ENCODE measurements at places on chromosomes 2 and 18.

DNA sequence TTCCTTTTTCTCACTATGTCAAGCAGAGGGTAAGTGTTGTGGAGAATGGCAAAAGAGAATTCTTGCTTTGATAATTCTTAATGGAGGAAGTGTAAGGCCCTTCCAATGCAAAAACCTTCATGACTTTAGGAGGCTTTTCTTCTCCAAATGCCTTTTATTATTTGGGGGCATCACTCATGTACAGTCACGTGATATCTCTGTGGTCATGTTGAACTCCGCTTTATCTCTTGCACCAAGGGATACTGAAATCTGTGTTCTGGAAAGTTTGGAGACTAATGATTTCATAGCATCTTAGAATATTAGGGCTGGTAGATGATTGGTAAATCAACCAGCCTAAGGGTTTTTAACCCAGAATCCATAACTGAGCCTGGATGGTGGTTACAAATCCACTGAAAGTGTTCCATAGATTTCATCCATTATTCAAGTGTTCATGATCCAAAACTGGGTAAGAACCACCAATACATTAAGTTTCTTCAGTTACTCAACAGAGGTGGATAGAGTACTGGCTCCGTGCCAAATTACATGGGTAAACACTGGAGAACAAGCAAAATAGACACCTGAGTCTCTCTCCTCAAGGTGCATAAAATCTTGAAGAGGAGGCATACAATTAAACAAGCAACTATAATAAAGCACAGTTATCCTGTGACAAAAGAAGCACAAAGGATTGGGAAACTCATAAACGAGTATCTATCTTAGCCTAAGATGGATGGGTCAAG, 169.6 kb upstream of the EPHA4 start:
- DNase-seq, result no peak

DNA sequence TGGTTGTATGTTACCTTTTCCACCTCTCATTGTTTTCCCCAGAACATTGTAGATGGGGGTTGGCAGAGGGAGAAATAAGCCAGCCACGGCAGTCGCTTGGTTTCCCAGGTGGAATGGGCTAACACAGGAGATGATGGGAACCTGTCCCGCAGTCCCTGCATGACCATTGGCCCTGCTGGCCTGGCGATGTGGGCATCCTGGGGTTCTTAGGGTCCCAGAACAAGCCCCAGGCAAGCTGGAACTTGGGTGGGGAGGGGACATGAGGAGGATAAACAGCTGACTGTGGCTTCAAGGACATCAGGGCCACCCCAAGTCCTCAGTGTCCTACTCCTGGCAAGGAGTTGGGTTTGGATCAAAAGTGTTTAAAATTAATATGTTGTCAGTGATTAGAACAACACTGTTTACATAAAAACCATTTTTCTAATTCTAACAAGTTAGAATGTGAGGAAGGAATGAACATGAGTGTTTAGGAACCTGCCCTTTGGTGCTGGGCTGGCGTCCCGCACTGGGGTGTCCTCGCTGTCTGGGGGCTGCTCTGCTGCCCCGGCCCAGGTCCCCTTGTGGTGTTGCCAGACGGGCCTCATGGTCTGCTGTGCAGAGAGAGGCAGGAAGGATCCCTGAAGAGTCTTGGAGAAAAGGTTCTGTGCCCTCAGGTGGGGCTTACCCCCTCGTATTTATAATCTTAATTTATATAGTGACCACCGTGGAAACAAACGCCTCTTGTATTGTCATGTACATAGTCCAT, 95.1 kb downstream of the USP40 start:
- no peak for DNase-seq

DNA sequence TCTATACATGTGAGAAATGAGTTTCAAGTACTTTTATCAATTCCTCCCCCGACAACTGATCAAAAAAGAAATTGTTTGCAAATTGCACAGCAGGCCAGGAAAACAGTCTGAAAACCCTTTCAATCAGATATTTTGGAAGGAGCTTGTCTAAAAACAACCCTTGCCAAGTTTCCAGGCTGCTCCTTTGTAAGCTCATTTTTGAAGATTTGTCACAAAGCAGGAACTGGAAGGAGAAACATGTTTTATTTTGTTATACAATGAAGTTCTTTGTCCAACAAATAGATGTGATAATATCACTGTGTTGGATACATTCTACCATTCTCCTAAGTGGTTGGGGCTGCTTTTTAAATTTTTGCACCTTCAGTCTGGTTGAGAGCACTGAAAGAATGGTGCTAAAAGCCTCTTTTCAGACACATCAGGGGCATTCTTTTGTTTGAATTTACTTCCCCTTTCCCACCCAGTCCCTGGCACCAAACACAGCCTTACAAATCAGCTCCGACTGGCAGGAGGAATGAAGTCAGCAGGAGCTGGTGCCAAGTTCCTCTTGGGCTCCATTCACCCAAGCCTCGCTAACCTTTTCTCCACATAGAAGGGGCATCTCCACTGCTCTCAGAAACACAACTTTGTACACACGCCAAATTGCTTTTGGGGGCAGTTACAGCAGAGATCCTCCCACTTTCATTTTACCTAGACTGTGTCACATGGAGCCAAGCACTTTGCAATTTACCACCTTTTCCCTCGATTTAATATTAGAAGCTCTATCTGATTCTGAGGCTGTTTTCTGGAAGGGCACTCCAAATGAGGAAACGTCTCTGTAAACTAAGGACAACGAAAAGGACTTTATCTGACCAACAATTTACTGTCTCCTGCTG, 88.0 kb downstream of the C1D start:
- DNase-seq, result no peak

GRCh38 chr2:8119782-8120505, 561.9 kb upstream of the ID2 start:
- DNase-seq, result peak; percentile 77

- no peak for DNase-seq
Observed at GRCh38 chr2:32262105-32262504, 2.6 kb downstream of the NLRC4 start.

GRCh38 chr2:25877431-25878360, 591 bp downstream of the ASXL2 start:
- DNase-seq, result peak; percentile 61

- DNase-seq, result no peak
Observed at GRCh38 chr2:211477537-211478275, 921.3 kb downstream of the CPS1 start.

- DNase-seq, result no peak
Observed at GRCh38 chr2:176156807-176157498, at the start of gene HOXD3. HOXD3 (plus strand) TSS chr2:176157307; CDS start chr2:176169115, 11,808 bp downstream.

- DNase-seq, result peak; percentile 1
Observed at GRCh38 chr2:147641651-147642050, 203.2 kb upstream of the ACVR2A start.

DNA sequence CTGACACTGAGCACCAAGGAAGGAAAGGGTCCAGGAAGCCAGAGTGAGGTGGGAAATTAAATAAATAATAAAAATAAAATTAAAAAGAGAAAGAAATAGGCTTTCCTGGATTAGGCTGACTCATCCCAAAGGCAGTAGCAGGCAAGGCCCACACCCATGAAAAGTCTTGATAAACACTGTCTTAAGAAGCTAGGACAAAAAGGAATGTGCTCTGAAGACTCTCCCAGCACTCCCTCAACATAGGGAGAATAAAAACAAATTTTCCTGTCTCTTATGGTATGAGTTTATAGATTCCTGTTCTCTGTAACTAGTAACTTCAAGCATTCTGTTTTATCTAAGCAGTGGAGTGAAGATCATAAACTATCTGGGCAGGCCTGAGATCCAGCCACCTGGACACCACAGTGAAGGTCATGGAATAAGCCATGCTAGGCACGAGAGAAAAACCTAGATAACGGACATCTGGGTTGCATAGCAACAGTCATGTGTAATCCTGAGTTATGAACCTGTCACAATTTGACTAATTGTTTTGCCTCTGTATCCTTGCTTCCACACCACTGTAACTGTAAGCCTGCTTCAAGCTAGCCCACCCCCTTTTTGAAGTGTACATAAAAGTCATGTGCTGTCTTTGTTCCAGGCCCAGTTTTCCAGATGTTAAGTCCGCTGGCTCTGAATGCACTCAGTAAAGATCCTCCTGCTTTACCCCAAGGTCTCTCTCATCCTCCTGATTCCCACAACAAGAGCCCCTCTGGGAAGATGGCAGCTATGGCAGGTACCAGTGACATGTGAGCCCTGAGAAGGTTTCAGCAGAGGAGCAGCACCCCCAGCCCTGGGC, 107.8 kb downstream of the NDUFA10 start:
- peak; percentile 7 for DNase-seq

DNA sequence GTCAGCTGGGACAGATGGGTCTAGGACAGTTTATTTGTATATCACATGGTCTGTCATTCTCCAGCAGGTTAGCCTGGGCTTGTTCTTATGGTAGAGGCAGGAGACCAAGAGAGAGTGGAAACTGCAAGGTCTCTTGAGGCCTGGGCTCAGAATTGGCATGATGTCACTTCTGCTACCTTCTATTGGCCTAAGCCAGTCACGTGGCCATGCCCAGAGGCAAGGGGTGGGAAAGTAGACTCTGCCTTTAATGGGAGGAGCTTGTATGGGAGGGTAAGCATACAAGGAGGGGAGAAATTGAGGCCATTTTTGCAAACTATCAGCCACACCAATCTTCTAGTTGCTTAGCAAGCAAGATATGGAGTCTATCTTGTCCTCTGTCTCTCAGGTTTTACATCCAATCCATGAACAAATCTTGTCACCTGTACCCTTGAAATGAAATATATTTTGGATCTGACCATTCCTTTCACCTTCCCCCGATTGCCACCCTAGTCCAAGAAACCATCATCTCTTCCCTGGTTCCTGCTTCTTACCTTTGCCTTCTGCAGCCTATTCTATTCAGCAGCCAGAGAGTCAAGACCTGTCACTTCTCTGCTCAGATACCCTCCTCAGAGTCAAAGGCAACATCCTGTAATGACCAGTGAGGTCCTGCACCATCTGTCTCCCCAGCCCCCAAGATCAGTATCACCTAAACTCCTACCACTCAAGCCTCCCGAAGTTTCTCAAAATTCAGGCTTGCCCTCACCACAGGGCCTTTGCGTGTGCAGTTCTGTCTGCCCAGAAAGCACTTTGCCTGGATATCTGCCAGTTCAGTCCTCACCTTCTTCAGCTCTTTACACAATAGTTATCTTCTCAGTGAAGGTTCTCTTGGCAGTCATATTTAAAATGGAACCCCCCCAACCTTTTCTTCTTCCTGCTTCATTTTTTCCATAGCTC, 240.0 kb downstream of the LOXHD1 start:
- no peak for DNase-seq

DNA sequence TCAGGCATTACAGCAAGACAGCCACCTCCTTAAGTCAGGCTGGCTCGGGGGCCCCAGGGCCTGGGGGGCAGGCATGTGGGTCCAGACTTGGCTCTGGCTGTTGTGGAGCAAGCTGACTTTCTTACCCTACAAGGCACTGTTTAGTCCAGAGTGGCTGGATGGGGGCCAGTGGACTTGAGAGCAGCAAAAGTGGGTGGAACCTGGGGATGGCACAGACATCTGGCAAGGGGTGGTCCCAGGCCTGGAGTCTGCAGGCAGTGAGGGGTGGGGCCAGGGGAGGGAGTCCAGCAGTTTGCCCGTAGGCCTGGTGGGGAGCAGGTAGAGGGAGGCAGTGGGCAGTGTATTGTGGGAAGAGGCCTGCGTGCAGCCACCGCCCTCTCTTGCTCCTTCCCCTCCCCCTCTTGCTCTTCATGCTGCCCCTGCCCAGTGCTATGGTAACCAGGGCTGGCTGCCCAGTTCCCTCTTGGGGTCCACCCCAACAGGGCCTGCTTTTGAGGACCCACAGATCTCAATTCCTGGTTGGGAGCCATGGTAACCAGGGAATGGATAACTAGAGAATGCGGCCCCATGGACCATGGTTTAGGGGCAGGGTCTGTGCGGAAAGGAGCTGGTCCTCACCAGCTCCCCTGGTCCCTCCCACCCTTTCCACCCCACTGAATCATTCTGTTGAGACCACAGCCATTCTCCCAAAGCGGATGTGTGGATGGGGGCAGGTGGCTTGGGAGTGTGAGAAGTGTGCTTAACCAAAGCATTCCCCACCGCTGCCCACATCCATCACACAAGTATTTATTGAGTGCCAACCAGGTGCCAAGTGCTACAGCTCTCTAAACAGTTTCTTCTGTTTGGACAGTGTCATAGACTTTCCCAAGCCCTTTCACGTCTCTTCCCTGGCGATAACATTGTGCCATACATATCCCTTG, 19.3 kb downstream of the SPEG start:
- peak; percentile 86 for DNase-seq

DNA sequence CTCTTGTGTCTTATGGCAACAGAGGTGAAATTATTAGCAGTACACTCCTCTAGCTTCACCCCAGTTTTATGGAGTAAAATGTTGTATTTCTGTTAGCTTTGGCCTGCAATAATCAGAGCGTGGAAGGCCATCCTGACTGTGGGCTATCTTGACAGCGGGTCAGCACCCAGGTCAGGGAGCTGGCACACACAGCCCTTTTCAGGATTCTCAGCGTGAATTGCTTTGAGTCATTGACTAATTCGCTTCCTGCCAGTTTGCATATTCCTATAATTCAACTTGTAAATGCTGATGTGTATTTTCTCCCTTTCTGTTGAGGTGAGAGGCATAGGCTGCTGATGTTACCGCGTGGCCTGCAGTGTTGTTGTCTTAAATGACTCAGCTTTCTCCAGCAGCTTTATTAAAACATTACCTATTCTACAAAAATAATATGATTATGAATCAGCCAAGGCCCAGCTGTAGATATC, 109.6 kb upstream of the EML6 start:
- peak; percentile 87 for DNase-seq

DNA sequence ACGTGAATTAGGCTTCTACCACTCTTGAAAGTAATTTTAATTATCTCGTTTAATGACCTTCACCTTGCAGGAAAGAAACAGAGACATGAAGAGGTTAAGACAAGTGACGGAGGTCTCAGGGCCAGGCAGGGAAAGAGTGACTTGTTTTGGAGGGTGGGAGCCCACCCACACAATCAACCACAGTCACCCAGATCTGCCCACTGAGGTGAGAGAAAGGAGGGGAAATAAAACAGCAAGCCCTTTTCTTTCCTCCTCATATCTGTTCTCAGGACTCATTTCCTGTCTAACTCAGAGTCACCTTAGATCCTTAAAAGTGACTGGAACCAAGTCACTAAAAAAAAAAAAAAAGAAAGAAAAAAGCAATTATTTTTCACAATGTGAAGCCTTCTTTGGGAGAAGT, 26.8 kb downstream of the ATP8B1 start:
- no peak for DNase-seq

- DNase-seq, result no peak
Observed at GRCh38 chr18:45191795-45192194, 423.5 kb upstream of the SLC14A2 start.

DNA sequence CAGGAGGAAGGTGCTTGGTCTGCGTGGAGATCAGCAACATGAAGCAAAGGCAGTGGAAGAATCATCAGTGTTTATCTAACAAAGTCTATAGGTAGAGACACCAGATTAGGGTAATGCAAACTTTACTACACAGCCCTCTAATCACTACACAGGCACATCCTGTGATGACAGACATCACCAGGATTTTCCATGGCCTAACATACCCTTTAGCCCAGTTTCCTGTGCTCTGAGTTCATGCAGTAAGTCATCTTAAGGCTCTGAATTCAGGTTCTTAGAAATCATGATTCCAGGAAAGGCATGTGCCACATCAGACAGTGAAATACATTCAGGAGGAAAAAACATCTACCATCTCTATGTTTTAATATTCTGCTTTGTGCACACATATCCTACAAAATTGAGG, 708.5 kb upstream of the SLC8A1 start:
- peak; percentile 7 for DNase-seq

- DNase-seq, result peak; percentile 84
Observed at GRCh38 chr18:35005963-35006577, 35.1 kb upstream of the MAPRE2 start.

Data from cardiac fibroblast (primary cell).